ENCODE measurements at places on chromosomes 6 and 20.

GRCh38 chr20:24449026-24449720, 20.3 kb upstream of the SYNDIG1 start:
- no peak for DNase-seq

GRCh38 chr6:1667805-1668175, 58.1 kb downstream of the FOXC1 start:
- no peak for DNase-seq

- no peak for DNase-seq
These were observed 75.2 kb upstream of the ARID1B start for GRCh38 chr6:156701966-156702365.

DNA sequence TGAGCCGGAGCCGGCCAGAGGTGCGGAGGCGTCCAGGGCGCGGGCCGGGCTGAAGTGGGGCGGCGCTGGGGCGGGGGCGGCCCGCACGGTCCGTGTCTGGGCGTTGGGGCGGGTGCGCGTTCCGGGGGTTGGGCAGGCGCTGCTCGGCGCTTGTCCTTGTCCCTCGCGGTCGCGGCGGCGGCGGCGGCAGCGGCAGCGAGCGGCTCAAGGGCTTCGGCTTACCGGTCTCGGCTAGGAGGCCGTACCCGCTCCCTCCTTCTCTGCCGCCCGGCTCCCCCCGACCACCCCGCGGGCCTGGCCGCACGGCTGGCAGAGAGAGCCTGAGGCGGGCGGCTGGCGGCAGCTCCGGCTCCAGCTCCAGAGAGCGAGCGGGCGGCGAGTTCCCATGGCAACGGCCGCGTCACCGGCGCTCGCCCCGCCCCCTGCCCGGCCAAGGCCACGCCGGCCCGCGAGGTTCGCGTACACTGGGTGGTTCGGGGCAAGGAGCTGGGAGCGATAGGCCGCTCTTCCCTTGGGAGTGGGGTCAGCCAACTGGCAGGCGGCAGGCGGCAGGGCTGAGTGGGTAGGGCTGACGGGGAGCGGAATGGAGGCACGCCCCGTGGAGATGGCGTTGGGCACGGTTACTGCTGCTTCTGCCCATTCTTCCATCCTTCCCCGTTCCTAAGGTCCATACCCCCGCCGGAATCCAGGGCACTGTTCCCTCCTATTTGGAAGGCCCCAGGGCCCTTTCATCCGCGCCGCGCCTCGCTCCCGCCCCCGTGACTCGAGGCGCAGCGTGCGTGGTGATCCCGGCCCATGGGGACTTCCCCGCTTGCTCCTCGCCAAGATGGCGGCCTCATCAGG, at the start of gene LRRC73:
LRRC73 (minus strand) TSS at position 363 of the 843 bp plus-strand sequence. CDS start 561 bp downstream, outside the sequence.
- peak; percentile 93 for DNase-seq

DNA sequence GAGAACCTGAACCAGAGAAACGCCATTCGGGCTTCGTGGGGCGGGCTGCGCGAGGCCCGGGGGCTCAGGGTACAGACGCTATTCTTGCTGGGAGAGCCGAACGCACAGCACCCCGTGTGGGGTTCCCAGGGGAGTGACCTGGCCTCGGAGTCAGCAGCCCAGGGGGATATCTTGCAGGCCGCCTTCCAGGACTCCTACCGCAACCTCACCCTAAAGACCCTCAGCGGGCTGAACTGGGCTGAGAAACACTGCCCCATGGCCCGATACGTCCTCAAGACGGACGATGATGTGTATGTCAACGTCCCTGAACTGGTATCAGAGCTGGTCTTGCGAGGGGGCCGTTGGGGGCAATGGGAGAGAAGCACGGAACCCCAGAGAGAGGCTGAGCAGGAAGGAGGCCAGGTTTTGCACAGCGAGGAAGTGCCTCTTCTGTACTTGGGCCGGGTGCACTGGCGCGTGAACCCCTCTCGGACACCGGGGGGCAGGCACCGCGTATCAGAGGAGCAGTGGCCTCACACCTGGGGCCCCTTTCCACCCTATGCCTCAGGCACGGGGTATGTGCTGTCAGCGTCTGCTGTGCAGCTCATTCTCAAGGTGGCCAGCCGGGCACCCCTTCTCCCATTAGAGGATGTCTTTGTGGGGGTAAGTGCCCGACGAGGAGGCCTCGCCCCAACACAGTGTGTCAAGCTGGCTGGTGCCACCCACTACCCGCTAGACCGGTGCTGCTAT, 904 bp downstream of the B3GALT4 start:
- DNase-seq: peak; percentile 30

- DNase-seq: no peak
These were observed 112.4 kb downstream of the SLX4IP start for GRCh38 chr20:10547276-10548114.

- no peak for DNase-seq
These were observed 43.8 kb downstream of the TAF4 start for GRCh38 chr20:62021793-62022385.

All from NCI-H69 (cell line).